ENCODE measurements at places on chromosomes 16 and 17.

DNA sequence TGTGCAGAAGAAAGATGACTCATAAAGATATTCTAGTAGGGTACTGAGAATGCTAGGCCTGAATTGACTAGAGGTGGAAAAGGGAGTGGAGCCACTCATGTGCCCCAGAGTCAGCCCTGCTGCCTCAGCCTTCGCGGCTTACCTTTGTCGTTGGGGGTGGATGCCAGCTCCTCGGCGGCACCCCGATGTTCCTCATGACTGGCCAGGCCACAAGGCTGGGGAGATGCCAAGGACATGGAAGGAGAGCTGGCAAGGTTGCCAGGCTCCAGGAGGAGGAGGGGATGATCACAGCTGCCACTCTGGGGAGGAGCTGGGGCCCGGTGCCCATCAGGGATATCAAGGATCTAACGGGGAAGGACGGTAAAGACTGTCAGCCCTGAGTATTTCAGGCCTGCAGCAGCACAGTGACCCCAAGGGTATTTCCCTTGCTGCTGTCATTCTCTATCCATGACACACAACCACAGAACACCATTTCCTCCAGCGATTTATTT lies 9.7 kb upstream of the SLC35B1 start:
- no peak for DNase-seq

DNA sequence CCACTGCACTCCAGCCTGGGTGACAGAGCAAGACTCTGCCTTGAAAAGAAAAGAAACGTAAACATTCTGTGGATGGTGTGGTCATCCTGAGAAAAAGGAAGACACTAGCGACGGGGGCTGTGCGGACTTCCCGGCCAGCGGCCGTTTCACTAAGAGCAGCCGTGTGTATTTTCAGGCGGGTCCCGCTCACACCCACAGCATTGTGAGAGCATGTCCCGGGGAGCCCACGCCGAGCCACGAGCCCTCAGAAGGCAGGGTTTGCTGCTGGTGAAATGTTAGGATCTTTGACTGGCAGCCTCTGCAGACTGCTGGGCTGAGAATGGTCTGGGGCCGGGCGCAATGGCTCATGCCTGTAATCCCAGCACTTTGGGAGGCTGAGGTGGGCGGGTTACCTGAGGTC lies 40.3 kb downstream of the LMF1 start:
- DNase-seq, result no peak

- DNase-seq, result no peak
Measured at GRCh38 chr17:81162491-81162890, 2.8 kb upstream of the PVALEF start.

GRCh38 chr17:55053855-55054254 lies 85.3 kb downstream of the STXBP4 start:
- no peak for DNase-seq

DNA sequence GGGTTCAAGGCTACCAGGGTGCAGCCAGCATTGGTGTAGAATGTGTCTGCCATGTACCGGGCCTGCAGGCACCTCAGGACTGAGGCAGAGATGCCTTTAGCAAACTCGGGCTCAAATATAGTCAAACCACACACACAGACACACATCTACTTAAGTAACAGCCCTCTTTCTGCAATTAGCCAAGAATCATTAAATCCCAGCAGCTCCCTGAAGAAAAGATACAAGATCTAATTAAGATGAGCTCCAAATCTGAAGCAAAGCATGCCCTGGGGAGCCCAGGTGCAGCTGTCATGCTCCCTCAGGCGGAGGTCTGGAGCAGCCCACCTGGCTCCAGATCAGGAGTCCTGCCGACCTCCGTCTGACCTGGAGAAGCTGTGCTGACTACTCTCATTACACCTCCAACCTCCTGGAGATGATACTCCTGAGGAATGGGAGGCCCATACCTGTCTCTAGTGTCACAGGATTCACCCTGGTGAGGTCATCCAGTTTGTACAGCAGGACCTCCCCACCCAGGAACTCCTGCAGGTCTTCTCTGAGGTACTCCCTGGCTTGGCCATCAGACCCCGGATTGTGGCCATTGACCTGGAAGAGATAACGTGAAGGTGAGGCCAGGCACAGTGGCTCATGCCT lies 6.9 kb downstream of the MYO19 start:
- no peak for DNase-seq

DNA sequence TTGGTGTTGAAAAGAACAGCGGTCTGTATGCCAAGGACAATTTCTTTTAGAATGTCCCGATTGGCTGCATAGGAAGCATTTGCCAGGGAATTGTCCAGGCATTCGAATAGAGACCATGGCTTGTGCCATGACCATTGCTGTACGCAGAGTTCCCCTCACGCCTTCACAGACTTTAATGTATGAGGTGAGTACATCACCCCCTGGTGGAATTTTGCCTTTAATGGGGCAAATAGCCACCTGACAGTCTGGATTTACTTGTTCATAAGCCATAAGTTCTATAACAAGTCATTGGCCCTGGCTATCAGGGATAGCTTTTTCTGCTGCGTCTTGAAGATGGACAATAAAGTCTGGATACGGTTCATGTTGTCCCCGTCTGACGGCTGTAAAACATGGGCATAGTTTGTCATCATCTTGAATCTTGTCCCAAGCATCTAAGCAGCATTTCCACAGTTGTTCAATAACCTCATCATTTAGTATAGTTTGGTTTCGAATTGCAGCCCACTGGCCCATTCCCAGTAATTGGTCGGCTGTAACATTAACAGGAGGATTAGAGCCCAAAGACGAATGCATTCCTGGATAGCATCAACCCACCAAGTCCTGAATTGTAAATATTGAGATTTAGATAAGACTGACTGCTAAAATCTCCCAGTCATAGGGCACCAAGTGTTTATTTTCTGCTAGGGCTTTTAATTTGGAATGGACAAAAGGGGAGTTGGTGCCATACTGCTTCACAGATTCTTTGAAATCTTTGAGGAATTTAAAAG lies 67.7 kb upstream of the ARL4D start:
- no peak for DNase-seq

- no peak for DNase-seq
Measured at GRCh38 chr17:27386206-27387075, 69.8 kb upstream of the KSR1 start.

DNA sequence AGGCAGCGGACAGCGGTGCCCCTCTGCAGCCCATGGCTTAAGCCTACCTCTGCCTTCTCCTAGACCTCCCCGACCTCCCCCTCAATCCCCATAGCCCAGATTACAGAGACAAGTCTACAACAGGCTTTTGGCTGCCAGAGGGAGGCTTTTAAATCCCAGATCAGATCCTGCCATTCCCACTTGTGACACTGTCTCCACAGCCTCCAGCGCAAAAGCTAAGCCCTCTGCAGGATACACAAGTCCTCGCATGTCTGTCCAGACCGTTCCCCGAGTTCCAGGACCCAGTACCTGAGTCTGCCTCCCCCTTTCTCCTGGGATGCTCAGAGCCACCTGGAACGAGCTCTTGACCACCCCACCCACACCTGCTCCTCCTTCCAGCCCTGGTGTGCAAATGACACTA lies 31.2 kb downstream of the VAC14 start:
- DNase-seq, result no peak

GRCh38 chr17:45648642-45649041 lies 135.5 kb upstream of the CRHR1 start:
- DNase-seq, result no peak

DNA sequence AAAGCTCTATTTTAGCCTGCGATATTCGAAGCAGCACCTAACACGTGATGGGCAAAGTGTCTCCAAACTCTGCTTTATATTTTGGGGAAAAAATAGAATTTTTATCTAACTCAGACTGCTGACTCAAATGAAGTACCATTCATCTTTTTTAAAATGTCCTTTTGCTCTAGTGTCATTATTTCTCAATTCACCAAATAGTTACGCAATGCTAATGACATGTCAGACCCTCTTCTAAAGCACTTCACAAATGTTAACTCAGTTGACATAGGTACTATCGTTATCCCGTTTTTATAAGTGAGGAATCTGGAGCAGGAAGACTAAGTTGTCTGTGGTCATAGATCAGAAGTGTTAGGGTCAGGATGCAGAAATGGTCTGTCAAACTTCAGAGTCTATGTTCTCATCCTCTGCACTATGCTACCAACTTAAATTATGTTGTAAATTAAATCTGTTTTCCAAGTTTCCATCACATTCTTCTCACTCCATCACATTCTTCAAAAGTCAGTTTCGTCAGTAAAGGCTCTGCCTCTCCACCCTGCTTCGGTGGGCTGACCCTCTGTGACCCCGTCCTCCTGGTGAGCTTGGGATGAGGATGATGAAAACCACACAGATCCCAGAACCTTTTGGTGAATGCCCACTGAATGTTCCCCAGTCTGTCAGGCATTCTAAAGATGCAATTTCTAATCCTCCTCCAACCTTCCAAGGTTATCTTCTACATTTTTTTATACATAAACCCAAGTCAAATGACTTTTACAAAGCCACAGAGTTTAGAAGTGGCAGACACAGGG lies 102.8 kb downstream of the ADAMTS18 start:
- DNase-seq, result no peak

DNA sequence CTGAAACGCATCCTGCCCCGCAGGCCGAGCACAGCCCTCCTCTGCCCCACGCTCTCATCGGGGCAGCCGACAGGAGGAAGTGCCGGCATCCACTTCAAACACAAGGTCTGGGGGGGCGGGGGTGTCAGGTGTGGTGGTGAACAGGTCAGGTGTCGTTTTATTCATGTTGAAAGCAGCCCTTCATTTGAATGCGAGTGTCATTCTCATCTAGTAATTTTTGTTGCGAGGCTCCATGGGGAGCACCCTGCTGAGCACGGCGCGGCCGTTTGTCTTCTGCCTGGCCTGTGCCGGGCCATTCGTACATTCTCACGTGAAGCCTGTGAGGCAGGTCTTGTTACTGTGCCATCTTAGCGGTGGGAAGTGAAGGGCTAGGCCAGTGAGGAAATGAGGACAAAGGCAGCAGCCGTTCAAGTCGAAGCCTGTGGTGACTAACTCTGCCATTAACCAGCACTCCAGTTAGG lies 1.9 kb downstream of the ACSF3 start:
- DNase-seq, result no peak

DNA sequence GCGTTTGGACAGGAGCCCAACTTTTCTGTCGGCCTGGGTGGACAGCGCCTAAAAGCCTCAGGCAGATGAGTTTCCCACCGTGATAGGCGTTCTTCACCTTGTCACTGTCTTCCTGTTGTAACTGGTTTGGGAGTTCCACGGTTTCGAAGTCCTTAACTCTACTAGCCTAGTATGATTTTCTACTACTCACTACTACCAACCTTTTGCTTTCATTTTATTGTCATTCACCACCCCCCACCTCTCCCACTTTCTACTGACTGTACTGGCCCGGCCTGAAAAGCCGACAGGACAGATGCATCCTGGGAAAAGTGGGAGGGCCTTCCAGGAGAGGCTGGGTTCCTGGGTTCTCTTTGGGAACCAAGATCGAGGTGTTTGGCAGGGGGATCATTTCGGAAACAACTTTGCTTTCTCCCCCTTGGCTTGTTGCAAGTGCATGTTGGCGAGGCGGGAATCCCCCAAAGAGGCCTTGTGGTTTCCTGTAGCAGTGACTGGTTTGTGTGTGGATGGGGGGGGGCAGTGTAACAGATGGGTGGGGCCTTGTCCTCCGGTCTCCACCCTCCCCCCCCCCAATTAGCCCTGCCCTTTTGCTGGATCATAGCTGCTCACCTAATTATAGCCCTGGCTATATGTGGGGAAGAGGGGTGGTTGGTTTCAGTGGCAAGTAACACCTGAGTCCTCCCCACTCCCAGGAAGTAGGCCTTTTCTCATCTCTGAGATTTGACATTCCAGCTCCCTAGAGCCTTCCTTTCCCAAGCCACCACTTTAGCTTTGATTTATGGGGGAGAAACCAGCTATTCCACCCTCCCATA lies 1.4 kb downstream of the EIF5A start:
- DNase-seq, result no peak

DNA sequence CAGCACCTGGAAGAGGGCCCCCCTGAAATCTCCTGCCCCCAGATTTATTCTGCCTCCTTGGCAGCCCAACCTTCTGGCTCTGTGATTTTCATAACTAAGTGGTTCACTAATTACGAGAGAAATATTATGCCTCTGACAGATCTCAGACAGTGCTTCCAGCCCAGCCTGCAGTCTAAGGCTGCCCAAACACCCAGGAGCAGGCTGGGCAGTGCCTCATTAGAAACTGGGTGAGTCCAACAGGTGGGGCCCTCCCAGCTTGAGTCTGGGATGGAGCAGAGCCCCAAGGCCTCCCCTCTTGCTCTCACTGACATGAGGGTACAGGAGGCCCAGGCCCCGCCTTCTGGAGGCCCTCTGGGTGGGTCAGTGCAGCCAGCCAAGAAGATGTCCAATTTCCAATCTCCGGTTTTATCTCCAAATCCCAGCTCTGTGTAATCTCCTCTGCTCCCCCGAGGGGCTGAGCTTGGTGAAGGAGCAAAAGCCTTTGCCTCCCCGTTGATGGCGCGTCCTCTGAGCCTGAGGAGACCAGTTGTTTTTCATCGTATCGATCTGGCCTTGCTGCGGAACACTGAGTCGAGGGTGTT lies 20.1 kb upstream of the ABCC3 start:
- DNase-seq, result no peak

GRCh38 chr17:72639711-72640110 lies 452.8 kb downstream of the SLC39A11 start:
- no peak for DNase-seq

DNA sequence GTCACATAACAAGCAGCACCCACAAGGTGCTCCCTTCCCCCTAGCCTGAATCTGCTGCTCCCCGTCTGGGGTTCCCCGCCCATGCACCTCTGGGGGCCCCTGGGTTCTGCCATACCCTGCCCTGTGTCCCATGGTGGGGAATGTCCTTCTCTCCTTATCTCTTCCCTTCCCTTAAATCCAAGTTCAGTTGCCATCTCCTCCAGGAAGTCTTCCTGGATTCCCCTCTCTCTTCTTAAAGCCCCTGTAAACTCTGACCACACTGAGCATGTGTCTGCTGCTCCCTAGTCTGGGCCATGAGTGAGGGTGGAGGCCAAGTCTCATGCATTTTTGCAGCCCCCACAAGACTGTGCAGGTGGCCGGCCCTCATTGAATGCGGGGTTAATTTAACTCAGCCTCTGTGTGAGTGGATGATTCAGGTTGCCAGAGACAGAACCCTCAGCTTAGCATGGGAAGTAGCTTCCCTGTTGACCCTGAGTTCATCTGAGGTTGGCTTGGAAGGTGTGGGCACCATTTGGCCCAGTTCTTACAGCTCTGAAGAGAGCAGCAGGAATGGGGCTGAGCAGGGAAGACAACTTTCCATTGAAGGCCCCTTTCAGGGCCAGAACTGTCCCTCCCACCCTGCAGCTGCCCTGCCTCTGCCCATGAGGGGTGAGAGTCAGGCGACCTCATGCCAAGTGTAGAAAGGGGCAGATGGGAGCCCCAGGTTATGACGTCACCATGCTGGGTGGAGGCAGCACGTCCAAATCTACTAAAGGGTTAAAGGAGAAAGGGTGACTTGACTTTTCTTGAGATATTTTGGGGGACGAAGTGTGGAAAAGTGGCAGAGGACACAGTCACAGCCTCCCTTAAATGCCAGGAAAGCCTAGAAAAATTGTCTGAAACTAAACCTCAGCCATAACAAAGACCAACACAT lies at the start of gene STH:
STH (plus strand) TSS at position 264 of the 913 bp plus-strand sequence; CDS start at position 294, 30 bp downstream.
- no peak for DNase-seq

DNA sequence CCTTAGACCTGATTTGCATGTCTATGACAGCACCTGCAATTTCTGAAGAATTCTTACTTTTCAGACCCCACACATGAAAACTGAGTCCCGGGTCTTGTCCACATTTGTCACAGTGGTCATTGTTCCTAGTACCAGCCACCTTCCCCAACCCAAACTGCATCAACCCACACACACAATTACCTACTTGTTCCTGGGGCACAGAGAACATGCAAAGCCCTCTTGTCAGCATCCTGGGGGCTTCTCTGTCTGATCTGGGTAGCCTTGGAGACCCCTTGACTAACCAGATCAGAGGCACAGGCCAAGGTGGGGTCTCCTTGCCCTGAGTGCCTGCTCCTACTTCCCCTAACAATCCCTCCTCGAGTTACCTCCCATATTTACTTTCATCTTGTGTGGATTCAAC lies 36.7 kb upstream of the PIK3R6 start:
- DNase-seq, result no peak

All from esophagus squamous epithelium (tissue), 5 donors.